ENCODE measurements at places on chromosomes 4 and X.

DNA sequence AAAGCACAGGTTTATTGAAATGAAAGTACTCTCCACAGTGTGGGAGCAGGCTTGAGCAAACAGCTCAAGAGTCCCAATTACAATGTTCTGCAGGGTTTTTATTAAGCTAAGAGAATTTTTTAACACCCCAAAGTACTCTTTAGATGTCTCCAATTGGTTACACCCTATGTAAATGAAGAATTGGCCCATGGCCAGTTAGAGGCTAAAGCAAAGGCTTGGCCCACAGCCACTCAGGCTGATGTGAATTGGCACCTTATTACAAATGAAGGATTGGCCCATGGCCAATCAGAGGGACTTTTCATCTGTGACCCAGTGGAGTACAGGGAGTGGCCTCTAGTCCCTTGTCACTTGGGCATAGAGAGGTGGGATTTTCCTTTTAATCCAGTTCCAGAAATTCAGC lies 30.1 kb upstream of the IQCM start:
- no peak for DNase-seq

DNA sequence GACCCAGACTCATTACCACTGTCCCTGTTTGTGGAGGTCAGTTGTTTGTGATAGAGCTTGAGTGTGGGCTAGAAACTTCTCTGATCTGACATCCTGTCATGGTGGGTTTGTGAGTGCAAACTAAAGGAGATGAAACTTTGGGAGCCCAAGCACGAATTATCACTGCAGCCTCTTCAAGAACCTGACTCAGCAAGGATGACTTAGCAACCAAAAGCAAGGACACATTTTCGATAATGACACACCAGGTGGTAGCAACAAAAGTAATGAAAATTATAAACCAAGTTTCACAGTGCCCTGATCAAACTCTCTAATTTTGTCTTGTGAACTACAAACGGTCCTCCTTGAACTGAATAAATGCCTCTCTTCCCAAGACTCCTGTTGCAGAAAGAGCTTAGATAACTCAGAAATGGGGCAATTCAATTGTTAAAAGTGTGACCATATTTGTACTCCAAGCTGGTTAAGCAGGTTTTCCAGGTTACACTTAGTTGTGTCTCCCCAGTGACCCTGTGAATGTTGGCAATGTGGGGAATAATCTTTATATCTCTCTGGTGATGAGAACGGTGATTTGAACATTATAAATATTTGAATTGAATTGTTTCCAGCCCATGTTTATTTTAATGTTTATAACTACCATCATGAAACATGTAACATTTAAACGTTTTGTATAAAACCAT lies 52.6 kb upstream of the ATP8A1 start:
- DNase-seq: no peak

- no peak for DNase-seq
Observed at GRCh38 chrX:121154858-121155404, 107.5 kb downstream of the GLUD2 start.

DNA sequence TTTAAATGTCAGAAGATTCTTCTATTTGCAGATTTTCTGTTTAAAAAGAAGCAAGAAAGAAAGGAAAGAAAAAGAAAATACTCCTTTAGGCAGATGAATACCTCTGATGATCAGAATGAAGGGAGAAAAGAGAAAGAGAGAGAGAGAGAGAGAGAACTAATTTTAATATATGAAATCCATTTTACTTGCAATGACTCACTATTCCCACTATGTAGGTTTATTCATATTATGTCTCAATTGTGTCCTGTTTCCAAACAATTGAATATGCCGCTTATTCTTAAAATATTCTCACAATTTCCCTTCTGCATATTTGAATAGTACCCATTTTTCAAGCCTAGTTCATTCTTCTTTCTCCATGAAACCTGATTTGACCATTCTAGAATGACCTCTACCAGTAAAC lies 11.7 kb downstream of the MEPE start:
- peak; percentile 61 for DNase-seq

- DNase-seq: no peak
Observed at GRCh38 chrX:132822634-132823012, 135.8 kb downstream of the HS6ST2 start.

DNA sequence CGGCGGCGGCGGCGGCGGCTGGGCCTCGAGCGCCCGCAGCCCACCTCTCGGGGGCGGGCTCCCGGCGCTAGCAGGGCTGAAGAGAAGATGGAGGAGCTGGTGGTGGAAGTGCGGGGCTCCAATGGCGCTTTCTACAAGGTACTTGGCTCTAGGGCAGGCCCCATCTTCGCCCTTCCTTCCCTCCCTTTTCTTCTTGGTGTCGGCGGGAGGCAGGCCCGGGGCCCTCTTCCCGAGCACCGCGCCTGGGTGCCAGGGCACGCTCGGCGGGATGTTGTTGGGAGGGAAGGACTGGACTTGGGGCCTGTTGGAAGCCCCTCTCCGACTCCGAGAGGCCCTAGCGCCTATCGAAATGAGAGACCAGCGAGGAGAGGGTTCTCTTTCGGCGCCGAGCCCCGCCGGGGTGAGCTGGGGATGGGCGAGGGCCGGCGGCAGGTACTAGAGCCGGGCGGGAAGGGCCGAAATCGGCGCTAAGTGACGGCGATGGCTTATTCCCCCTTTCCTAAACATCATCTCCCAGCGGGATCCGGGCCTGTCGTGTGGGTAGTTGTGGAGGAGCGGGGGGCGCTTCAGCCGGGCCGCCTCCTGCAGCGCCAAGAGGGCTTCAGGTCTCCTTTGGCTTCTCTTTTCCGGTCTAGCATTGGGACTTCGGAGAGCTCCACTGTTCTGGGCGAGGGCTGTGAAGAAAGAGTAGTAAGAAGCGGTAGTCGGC lies 528 bp downstream of the FMR1 start:
- DNase-seq: peak; percentile 67

- no peak for DNase-seq
Observed at GRCh38 chr4:148980782-148981480, 538.7 kb upstream of the NR3C2 start.

DNA sequence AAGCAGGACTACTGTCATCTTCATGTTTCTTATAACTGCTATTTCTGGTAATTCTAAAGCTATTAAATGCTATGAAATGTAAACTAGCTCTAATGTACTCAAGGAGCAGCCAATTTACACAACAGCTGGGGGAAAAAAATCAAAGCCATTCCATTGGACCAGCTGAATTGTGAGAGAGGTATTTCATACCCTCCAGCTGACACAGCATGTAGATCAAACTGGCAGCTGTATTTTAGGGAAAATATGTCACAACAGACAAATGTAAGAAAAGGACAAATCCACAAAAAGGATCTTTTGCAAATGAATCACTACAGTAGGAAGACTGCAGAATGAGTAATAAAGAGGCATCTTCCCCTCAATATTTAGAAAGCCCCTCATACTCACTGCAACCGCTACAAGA lies 65.2 kb upstream of the FAM47B start:
- peak; percentile 45 for DNase-seq

DNA sequence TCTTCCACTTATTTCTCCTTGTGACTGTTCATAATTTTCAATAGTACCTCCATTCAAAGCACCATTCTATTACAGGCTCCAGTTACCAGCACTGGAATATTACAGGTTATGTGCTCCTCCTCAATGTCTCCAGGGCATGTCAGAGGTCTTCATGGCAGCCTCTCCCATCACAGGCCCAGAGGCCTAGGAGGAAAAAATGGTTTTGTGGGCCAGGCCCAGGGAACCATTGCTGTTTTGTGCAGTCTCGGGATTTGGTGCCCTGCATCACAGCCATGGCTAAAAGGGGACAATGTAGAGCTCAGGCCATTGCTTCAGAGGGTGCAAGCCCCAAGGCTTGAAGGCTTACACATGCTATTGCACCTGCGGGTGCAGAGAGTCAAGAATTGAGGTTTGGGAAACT lies 7.2 kb upstream of the PNMA3 start:
- DNase-seq: no peak

- DNase-seq: no peak
Observed at GRCh38 chr4:8819473-8820177, 52.0 kb downstream of the HMX1 start.

GRCh38 chr4:177093964-177094363 lies 215.7 kb upstream of the NEIL3 start:
- no peak for DNase-seq

DNA sequence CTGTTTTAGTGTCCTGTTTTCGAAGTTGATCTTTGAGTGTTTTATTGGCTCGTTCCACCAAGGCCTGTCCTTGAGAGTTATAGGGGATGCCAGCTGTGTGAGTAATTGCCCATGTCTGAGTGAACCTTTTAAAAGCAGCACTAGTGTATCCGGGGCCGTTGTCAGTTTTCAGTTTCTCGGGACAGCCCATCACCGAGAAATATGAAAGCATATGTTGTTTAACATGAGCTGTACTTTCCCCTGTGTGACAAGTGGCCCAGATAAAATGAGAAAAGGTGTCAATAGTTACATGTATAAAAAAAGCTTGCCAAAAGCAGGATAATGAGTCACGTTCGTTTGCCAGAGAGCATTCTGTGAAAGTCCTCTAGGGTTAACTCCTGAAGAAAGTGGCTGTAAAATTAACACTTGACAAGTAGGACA lies 48.6 kb upstream of the RASSF6 start:
- DNase-seq: peak; percentile 61

- peak; percentile 70 for DNase-seq
Observed at GRCh38 chr4:145679991-145680455, at the start of gene C4orf51. TSS of gene C4orf51 (plus strand) at chr4:145680146. CDS start at chr4:145680204, 58 bp downstream.

GRCh38 chr4:7843831-7844593 lies 95.6 kb downstream of the AFAP1 start:
- DNase-seq: peak; percentile 79

- no peak for DNase-seq
Observed at GRCh38 chrX:54223581-54223980, 40.5 kb upstream of the FAM120C start.

DNA sequence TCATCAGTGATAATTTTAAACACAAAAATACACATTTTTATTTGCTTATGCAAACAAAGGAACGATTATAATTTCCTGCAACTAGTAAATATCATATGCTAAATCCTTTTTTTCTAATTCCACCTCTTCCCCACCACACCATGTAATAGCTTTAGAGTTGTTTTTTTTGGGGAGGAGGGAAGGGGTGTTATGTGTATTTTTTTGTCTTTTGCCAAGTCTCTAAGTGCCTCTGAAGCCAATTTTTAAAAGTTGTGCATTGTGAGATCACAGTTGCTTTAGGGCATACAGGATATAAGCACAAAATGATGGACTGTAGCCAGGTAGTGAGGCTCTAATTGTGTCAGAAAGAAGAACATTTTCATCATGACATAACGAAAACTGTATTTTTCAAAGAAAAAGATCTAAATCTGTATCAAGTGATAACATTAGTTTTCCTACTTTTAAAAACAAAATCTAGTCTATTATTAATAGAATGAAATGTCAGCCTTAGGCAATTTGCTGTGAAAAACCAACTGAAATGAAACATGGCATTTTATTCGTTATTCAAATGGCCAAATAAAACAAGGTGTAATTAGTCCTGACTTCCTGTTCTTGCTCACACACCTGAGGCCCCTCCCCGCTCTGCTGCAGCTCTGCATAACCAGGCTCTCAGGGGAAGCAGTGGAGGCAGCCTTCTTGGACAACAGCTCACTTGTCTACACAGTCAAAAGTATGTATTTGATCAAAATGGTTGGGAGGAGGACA lies 157.4 kb downstream of the PALLD start:
- no peak for DNase-seq

DNA sequence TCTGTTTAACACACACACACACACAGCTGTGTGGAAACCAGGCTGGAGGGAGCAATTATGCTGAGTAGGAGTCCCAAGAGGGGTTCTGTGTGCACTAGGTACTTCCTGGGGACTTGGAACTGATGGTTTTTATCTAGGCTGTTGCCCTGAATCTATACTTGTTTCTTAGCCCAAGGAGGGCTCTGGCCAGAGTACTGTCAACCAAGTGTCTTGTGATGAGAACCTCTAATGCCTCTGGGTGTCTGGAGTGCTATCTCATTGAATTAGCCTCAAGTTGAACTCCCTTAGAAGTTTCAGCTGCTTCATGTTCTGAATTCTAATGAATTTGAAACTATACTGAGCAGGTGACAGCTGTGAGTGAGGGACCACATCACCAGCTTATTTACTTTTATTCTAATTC lies 16.6 kb downstream of the ARHGAP24 start:
- DNase-seq: no peak

- no peak for DNase-seq
Observed at GRCh38 chr4:120446051-120446567, 379.5 kb upstream of the MAD2L1 start.

DNA sequence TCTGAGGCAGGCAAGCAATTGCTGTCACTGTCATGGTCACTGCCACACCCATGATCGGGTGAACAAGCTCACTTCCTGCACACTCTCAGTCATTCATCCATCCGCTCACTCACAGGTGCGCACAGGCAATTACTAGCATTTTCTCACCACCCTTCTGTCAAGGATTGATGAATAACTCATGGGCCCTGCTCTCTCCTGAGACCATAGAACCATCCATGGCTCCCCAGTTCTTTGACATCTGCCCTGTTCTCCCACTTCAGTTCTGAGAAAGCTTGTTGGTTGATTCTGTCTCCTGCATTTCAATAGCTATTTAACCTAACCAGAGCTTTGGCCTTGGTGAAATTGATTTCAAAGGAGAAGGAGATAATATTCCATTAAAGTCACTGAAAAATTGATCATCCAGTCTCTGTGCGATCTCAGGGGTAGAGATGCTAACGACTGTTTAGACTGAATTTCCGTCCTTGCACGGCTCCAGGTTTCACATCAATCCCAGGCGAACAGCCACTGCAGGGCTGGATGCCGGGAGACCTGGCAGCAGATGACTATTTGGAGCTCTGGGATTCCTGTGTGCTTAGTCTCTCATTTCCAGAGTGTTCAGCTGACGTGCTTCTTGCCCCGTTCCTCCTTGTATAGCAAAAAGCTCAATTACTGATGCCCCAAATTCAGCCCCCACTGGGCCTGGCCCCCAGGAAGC lies 36.9 kb upstream of the ADRA2C start:
- DNase-seq: peak; percentile 89

DNA sequence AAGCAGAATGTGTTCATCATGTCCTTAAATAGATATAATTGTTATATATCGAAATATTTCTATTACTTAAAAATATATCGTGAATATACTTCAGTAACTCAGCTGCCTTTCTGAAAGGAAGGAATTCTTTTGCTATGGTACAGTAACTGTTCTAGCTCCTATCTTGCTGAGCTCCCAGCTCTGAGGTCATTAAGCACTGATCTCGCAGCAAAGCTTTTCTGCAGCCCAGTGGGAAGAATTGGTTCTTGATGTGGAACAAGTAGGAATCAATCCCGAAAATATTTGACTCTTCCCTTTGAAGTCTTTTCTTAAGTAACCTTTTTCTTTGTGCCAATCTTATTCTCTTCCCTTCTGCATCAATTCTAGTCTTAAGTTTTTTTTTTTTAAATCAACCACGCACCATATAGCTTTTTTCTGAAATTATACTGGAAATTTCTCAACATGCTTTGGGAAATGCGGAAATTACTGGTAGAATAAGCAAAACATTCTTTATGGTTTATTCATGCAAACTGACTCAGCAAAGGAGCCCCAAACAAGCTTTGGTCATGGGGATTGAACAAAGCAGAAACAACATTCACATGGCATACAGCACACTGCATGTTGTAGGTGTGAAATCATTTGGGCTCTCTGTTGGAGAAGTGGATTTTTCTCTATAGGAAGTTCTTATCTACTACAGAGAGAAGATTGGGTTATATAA lies 428.9 kb upstream of the GNPDA2 start:
- DNase-seq: peak; percentile 5

- peak; percentile 31 for DNase-seq
Observed at GRCh38 chr4:1714303-1715001, 2.3 kb upstream of the SLBP start.
